ENCODE measurements at places on chromosomes 13 and 19.

- DNase-seq: peak; percentile 27
Observed at GRCh38 chr19:40512473-40513344, 45.9 kb downstream of the SPTBN4 start.

DNA sequence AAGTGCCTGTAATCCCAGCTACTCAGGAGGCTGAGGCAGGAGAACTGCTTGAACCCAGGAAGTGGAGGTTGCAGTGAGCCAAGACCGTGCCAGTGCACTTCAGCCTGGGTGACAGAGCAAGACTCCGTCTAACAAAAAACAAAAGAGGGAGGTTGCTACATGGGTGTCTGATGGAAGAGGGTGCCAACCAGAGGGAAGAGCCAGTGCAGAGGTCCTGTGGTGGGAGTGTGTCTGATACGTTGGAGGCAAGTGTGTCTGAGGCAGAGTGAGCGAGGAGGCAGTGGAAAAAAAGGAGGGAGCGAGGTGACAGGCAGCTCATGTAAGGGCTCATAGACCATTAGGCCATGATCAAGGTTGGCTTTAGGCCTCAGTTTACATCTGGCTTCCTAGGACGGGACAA, 6.8 kb downstream of the PDE4A start:
- DNase-seq: no peak

- DNase-seq: peak; percentile 37
Observed at GRCh38 chr13:107669391-107669993, 545.8 kb downstream of the LIG4 start.

DNA sequence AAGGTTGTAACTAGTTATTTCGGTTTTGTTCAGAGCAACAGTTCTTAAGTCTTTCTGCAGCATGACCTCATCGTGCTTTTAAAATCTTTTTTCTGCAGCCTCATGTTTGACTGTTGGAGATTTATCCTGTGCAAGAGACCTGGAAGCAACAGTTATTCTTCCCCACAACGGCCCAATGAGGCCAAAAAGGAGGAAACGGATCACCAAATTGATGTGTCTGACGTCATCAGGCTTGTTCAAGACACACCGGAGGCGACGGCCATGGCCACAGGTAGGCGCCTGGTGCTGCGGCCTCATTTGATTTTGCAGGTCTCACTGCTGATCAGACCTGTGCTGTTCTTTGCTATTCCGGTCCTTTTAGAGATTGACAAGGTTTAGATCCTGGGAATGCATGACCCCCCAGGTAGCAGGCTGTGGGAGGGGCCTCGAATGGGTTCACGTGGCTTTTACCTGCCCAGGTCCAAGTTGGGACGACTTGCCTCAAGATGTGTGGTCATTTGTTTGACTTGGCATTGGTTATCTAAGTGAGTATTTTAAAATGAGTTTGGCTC, 66.8 kb upstream of the MCF2L start:
- peak; percentile 19 for DNase-seq

DNA sequence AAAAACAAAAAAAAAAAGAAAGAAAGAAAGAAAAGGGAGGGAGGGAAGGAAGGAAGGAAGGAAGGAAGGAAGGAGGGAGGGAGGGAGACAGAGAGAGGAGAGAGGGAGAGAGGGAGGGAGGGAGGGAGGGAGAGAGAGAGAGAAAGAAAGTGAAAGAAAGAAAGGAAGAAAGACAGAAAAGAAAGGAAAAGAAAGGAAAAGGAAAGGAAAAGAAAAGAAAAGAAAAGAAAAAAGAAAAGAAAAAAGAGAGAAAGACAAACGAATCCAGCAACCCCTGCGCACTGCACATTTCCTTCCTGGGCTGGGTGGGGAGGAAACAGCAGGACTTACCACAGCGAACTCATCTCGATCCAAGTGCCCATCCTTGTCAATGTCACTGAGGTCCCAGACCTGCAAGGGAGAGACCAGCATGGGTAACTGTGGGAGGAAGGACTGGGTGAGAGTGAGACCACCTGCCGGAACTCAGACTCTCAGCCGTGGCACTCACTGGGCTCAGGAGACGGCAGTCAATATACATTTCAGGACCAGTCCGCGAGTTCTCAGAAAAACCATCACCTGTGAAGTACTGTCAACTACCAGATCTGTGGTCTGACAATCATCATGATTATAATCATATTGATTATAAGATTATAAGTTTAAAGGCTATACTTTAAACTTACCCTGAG, 43.3 kb downstream of the EPS15L1 start:
- DNase-seq: no peak

- DNase-seq: no peak
Observed at GRCh38 chr13:40517486-40518480, 148.7 kb downstream of the FOXO1 start.
